CD4-positive, alpha-beta T cell treated with Interleukin-2 at 100 ng/mL for 4 hours (primary cell): ENCODE measurements at places on chromosomes 5 and 9.

GRCh38 chr9:81156381-81156780 lies 533.0 kb downstream of the TLE1 start:
- DNase-seq, result no peak

DNA sequence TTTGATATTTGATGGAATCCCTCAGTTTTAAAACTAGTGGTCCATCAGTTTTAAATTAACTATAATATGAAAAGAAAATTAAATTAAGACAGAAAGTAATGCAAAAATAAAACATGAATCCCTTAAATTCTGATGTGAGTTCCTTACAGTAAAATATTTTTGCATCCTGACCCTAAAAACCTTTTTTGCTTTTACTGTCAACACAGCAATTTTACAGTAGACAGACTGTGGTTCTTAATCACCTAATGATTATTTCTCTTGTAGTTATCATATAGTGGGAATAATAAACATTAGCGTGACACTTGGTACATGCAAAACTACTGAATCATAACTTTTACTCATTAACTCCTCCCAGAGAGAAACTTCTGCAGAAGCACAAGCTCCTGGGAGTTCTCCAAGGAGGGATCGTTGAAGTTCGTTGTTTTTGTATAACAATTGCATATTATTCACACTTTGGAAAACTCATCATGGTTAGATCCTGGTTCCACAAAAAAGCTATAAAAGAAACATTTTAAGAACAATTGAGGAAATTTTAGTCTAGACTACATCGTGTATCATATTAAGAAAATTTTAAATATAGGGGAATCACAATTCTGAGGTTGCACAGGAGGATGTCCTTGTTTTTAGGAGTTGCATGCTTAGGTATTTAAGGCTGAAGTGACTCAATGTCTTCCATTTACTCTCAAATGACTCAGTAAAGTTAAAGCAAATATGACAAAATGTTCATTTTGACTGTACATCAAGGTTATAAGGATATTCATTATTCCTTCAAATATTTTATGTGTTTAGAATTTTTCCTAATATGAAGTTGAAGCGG lies 88.2 kb upstream of the NIPAL4 start:
- no peak for DNase-seq

DNA sequence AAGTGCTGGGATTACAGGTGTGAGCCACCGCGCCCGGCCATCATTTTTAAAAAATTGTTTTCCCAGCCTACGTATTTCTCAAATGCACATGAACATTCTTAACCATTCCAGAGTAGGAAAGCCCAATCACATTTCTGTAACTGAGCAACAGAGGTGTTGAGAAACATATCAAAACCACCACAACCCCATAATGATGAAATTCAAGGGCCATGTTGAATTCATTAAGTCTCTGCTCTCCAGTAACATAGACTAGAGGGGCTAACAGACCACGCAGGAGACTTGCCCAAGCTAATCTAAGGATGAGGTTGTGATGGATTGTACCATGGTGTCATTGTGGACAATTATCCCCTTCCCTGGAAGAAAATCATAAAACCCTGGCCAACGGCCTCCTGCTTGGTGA lies 52.9 kb downstream of the MYO10 start:
- DNase-seq, result no peak

GRCh38 chr5:52468976-52469375 lies 318.7 kb upstream of the ITGA1 start:
- no peak for DNase-seq

- DNase-seq, result no peak
Observed at GRCh38 chr5:66080664-66081063, 63.4 kb upstream of the SREK1 start.

DNA sequence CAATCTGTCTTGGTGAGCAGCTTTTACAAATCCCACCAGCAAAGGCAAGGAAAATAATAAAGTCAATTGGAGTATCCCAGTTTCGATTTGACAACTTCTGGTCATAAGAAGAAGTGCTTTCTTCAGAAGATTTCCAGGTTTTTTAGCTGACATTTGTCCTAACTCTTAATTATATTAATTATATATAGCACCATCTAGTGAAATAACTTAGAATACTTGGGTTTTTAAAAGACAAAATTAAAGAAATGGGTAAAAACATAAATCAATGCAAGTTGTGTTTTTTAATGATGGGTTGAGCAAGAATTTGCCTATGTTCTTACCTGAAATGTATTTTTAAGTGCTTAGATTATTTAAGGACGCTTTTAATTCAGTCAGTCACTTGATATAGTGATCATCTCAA lies 421.8 kb downstream of the ACTL7B start:
- no peak for DNase-seq

- DNase-seq, result no peak
Observed at GRCh38 chr5:67576112-67576511, 379.5 kb upstream of the CD180 start.

- DNase-seq, result no peak
Observed at GRCh38 chr5:79182141-79182540, 53.8 kb upstream of the JMY start.

- DNase-seq, result no peak
Observed at GRCh38 chr5:1199340-1199648, 2.1 kb upstream of the SLC6A19 start.

DNA sequence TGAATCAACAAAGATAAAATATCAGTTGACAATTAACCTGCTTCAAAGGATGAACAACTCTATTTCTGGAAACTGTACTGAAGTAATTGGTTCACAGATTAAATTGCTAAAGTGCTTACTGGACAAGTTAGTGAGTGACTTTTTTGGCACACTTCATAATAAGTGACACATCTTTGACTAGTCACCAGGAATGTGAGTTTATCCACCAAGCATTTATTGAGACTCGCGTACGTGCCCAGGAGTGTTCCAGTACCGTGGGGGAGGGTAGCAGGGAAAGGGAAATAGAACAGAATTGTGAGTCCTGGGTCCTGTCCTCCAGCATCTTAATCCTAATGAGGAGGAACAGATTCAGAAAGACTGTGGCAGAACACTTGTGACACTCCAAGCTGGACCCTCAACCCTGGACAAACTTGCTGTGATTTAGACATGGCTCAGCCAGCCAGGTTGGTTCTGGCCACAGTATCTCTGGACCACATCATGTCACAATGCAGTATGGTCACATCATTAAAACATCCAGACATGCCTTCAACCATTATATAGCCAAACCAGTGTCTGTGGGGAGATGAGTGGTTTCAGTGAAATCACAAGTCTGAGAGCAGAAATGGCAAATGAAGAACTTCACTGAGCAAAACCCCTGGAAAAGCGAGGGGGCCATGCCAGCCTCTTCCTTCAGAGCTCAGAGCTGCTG lies 623.1 kb downstream of the BNC2 start:
- no peak for DNase-seq

DNA sequence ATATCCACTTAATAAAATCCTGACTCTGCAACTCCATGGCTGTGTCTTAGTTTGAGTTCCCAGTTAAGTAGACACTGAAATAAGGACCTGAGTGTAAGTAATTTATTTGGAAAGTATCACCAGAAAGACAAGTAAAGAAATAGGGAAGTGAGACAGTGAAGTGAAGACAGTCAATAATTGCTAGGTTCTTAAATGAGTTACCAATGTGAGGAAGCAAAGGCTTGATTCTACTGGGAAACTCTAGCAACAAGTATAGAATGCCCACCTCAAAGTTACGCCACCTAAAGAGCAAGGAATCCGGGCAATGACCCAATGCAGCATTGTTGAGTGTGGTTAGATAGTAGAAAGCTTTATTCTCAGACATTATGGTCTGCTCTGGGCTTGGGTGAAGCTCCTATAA lies 383.9 kb downstream of the TLR4 start:
- no peak for DNase-seq

DNA sequence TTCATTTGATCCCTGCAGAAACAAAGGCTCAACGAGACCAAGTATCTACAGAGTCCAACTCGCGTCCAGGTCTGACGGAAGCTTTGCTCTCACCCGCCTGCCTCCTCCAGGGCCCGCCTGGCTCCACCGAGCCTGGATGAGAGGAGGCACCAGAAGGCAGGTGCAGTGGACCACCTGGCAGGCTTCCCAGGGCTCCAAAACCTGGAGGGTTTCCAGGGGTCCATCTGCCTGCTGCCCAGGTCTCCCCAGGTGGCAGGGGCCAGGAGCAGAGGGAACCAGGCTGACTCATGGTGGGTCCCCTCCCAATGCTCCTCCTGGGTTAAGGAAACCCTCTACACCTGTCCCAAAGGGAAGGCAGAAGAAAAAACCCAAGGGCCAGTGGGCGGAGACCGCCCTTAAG lies 59.5 kb downstream of the VAV2 start:
- DNase-seq, result no peak

- DNase-seq, result peak; percentile 51
Observed at GRCh38 chr9:131270171-131271015, 5.9 kb downstream of the FAM78A start.

DNA sequence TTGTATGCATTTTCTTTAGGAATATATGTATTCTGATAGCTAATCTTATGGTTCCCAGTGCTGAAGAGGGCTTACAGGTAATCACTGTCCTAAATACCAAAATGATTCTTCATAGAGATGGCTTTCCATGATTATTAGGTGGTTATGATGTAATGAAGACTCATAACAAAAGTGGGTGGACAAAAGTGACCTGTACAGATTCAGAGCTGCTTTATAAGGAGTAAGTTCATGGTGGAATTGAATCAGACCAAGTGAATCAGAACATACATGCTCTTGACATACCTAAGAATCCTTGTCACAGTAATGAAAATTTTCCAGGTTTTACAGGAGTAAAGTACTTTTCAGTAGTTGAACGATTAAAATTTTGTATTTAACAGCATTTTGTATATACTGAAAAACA lies 105.6 kb downstream of the NIPBL start:
- no peak for DNase-seq

DNA sequence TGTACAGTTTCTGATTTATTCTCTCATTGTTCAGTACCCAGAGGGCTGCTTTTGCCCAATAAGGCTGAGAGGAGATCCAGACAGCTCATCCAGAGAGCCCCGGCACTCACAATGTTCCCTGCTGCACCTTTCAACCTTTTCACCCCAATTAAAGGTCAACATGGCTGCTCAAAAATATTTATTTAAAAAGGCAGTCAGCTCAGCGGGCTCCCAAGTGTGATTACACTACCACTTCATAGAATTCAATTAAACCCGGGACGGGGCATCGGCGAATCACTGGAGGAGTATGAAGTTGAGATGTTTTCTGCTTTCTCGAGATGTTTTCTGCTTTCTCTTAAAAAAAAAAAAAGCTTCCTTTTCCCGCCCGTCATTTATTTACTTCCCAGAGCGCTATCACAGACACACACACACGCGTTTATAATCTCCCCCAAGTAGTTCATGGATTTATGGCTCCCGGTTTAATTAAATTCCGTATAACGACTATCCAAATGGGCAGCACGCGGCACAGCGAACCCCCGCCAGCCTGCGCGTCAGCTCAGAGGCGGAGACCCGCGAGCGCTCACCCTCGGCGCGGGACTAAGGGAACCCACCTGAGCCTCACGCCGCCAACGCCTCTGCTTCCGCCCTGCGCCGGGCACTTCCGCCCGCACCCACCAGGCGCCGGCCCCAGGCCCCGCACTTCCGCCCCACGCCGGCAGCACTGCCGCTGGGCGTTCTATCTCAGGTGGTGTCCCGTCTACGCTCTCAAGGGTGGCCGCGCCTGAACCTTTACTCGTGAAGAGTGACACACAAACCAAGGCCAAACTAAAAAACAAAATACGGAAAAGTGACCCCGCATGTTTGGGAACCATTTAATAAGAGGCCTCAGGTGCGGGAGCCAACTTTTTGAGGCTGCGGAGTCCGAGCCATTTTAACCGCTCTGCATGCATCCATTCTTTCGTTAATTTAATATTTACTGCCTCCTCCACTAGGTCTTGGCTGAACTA lies at the start of gene C5orf63:
Gene C5orf63 (minus strand): TSS at position 642 of the 986 bp plus-strand sequence. CDS start 14,507 bp downstream, outside the sequence.
- DNase-seq, result peak; percentile 64

DNA sequence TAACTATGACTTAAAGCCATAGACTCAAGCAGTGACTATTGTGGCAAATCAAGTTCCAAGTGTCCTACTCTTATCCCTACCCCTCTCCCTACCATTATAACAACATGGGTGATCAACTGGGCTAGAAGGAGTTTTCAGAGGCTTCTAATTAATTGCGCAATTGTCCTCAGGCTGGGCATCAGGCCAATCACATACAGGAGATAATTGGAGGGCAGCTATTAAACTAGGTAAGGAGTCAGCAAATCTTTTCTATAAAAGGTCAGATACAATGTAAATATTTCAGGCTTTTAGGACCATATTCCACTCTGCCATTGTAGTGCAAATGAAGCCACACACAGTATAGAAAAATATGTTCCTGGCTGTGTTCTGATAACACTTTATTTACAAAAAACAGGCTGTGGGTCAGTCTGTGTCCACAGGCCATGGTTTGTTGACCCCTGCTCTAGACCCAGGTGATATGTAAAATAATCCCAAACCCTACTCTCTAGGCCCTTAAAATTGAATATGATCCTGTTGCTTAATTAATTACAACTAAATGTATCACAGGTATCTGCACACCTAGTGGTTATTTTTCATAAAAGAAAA lies 141.4 kb upstream of the PIK3R1 start:
- DNase-seq, result no peak
